ENCODE measurements at places on chromosomes 2 and 18.

GRCh38 chr2:232562515-232563151 is 12.1 kb downstream of the EIF4E2 start:
- DNase-seq, result no peak

DNA sequence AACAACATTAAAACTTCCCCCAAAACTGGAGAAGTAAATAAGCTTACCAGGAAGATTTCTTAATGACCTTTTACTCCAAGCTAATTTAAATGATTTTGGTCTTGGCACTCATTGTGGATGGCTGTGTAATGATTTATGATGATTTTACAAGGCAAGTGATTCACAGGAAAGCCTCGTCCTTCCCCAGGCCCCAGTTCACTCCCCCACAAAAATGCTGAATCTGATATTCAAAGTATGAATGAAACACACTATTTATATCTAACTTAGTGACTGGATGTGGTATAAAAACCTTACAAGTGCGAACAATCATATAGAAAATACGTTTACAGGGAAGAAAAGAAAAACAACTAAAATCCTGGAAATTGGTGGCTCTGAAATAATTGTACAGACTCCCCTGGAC is 49.8 kb downstream of the ZNF516 start:
- no peak for DNase-seq

DNA sequence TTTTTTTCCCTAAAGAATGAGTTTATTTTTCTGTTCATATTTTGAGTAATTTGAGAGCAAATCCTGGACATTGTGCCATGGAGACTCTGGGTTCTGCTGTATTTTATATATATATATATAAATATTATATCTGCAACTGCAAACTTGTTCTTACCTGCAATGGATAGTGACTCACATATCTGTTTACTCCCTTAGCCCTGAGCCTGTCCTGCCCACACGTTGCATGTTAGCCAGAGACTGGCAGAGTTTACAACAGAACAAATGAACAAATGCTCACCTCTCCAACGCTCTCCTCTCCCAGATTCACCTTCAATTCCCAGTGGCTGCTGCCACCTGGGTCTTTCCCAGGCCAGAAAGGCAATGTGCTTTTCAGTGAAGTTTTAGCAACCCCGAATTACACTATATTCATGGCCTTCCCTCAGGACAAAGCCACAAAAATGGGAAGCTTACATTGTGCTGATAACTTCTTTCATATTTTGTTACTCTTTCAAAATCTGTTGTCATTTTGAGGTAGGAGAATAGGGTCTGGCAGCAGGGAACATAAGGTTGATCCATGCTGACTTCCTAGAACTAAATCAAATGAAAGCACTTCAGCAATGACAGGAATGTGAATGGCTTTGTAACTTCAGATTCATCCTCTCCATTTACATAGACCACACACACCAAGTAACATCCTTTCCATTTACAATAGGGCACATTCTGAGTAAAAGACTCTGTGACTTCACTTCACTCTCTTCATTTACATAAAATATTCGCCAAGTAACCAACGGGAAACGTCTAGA is 105.4 kb upstream of the FAM110C start:
- DNase-seq, result no peak

- DNase-seq, result no peak
Measured at GRCh38 chr2:19614066-19614465, 255.6 kb upstream of the OSR1 start.

- DNase-seq, result no peak
Measured at GRCh38 chr2:198417836-198418235, 613.4 kb downstream of the PLCL1 start.

DNA sequence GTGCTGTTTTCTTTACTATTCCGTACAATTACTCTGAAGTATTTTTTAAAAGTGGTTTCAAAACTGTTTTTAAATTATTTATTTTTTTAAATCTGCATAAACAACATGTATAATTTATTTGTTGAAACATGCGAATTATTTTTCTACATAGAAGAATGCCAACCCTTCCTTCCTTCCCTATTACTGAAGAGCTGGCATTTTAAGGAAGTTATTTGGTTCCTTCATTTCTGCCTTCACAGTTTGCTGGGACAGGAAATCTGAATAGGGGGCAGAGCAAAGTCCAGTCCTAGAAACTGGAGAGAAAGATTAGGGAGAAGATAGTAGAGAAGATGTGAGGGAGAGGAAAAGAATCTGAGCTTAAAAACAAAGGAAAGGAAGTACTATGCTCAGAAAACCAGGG is 146.7 kb upstream of the ACVR2A start:
- DNase-seq, result no peak

DNA sequence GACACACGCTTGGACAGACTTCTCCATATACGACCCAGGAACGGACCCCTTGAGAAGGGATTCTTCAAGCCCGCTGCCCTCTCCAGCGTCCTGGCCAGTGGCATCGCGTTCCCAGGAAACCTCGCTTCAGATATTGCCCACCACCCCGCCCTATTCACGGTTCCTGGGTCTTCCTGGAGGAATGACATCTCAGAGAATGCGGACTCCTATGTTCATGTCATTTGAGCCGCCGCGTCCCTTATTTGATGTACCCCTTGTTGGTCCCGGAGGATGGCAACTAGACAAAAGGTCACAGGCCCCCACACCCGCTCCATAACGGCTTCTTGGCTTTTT is 588 bp upstream of the CCDC93 start:
- DNase-seq, result no peak

GRCh38 chr2:169038338-169038757 is 7.2 kb upstream of the ABCB11 start:
- no peak for DNase-seq

GRCh38 chr2:229640636-229641035 is 73.7 kb downstream of the DNER start:
- no peak for DNase-seq

DNA sequence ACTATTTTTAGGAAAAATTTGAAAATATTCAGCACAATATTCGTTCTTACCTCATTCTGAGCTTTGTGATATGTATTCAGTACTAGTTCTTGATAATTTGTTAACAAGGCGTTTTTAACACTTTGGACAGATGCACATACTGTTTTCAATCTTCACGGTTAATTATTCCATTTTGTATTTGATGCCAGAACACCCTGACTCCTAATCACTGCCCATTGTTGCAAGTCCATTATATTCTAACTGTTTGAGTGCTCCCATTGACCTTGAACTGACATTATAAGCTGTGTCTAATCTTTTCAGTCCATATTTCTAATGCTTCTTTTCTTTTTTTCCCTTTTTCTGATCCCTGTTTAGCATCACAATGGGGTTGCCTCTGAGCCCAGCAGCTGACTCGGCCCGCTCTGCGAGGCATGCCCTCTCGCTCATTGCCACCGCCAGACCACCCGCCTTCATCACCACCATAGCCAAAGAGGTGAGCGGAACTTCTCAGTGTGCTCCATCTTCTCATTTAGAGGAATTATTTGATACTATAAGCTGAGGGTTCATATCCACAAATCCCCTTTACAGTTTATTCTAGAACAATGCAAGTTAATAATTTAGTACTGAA is 211.3 kb upstream of the BOD1L2 start:
- no peak for DNase-seq
